ENCODE measurements at places on chromosomes 2 and 18.

DNA sequence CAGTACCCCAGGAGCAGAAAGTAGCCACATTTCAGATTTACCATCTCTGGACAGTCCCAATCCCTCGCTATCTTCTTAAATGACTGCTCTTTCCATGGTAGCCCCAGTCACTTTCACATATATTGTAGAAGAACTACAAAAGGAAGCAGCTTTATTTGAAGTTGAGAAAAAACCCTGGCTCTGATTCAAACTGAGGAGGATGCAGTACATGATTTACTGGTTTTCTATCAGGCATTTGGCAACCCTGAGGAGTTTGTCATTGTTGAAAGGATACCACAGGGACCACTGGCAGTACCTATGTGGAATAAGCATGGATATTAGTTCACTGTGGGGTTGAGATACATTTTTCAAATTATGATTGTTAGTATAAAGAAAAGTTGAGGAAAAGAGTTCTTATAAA is 640.9 kb upstream of the SETBP1 start:
- DNase-seq, result no peak

DNA sequence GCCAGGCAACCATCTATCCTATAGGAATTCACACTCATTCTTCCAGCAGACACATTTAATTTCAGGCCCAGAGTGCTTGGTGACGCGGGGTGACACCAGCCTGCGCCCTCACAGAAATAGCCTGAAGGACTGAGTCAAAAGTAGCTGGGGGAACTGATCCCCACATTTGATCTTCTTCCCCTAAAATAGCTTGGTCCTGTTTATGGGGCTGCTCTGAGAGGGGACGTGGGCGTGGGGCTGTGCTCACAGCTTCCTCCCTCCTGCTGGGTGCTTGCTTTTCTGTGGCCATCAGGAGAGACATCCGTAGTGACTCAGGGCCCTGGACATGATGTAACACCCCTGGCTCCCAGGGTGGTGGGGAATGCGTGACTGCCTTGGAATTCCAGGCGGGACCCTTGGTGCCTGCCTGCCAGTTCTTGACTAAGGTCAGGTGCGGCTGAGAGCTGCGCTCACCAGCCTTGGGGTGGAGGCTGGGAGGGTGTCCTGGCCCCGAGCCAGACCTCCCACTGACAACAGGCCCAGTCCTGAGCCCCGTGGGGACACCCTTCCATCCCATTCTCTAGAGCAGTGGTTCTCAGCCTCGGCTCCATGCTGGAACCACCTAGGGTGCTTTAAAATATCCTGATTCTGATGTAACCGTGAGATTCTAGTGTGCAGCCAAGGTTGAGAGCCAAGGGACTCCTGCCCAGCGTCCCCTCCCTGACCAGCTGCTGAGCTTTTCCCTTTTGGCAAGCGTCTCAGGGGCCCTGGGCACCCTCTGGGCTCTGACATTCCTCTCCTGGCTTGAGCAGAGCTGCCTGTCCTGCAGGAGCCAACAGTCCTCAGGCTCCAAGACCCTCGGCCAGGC is 47.4 kb upstream of the SMAD7 start:
- DNase-seq, result no peak

DNA sequence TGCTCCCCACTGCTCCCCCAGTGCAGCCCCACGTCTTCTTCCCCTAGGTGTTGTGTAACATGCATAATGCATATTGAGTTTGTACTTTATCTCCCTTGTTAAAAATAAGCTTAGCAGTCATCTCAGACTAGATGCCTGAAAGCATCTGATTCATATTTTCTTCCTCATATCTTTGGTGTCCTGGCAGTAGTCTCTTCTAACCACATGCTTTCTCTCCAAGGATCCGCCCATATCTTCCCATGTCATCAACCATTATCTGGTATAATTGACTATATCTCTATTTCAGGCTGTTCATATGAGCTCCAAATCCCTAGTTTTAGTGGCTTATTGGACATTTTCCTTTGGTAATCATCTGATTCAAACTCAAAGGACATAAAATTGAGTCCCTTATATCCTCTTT is 426.3 kb downstream of the LRP1B start:
- DNase-seq, result no peak

DNA sequence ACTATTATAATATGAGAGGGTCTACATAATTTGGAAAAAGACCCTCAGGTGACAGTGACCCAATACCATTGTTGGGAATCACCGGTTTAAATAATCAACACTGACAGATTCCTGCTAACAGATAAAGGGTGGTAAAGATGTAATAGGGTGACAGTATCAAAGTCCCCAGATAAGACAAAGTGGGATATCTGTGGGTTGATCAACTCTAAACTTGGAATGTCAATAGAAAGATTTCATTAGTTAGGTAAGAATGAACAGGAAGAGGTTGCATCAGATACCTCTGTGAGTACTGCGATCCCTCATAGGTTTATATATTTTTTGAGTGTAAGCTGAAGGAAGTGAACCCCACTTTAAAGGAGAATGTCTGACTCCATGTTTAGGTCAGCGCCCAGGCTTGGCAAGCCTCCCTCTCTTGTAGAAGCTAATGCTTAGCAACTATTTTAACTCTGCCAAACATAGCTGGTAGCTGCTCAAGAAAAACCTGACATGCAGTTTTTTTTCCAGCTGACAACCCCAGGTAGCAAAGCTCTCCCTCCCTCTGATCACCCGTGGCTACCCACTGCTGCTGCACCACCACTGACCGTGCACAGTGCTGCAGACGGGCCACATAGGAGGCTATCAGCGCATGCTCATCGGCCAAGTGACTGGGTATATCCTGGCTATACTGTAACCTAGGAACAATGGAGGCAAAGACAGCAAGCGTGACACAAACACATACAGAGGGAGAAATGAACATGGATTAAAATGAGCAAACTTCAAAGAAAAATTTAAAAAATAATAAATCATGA is 113.3 kb upstream of the DNMT3A start:
- DNase-seq, result no peak

- DNase-seq, result no peak
Measured at GRCh38 chr2:216015722-216016464, 2.5 kb upstream of the MREG start.

DNA sequence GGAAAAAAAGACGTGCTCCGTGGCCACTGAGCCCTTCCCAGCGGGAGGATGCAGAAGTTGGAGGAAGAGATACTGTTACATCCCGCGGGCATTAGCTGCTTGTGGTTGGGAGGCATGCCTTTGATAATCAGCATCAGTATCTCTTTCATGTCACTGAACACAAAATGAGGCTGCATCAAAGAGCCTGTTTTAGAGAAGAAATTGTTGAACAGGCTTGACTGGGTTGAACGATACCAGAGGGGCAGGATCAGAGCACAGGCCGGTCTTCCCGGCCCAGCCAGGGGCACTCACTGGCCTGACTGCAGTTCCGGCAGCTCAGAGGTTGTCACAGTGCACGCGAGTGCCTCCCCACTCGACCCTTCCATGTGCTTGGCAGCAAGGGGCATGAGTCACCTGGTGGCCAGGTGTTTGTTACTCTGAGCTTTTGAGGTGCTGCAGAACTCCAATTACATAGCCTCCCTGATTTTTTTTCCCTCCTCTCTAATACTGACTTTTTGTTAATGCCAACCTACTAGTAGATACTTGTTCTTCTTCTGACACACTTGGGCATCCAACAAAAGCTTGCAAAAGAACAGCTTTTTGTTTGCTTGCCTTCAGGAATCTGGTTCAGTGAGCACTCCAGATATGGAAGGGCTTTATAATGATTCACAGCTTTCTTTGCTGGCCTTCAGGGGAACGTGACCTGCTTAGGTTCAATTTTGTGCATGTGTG is 121.6 kb downstream of the VAPA start:
- DNase-seq, result no peak

DNA sequence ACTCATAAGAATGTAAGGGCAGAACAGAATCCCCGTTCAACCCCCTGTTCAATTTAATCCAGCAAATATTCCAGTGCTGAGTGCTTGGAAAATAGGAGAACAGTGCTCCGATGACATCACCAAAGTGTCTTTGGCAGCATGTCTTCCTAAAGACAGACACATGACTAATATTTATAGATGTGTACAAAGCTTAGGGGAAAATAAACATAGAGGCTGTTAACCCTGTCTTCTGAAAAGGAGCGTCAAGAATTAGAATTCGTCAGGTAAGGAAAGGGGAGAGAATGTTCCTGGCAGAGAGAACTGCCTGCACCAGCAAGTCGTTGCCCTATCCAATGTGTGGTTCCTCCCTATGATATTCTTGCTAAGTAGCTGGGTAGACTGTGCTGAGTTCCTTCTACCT is 72.7 kb downstream of the PLB1 start:
- no peak for DNase-seq

DNA sequence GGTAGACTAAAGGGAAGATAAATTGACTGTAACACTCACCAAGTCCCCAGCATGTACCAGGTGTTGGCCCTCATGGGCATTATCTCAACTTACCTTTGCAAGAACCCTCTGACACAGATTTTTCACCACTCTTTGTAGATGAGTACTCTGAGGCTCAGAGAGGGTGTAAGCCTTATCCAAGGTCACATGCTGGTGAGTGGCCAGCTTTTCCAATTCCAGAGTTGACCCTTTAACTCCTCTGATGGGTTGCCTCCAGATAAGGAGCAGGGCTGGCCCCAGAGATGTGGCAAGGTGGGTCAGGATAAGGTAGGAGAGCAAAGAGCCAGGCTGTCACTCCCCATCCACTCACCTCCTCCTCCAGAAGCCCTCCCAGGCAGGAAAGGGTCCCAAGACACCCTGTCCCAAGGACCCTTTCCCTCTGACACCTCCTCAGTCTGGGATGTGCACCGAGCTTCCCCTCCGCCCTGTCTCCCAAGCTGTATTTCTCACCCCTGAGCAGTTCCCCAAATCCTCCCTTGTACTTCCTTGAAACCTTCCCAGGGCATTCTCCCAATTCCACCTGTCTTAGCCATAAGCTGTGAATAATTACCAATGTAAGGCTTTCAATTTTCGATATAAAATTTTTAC is 165.9 kb downstream of the ZFP36L2 start:
- DNase-seq, result no peak

- no peak for DNase-seq
Measured at GRCh38 chr18:23499291-23499781, 4.0 kb upstream of the RMC1 start.

DNA sequence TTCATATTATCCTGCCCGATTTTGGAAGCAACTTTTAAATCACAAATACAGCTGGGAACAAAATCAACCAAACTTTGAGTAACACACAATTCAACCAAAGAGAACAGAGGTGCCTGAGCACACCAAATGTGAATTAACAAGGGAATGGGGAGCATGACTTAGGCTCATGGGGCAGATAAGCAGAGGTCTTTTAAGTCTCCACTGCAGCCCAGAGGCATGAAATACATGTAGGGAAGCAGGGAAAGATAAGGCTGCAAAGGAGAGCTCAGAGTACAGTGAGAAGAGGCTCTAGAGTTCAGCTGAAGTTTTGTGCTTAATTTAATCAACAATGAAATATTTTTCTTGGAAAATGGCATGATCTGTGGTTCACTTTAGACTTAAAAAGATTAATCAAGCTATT is 49.0 kb downstream of the CYTIP start:
- no peak for DNase-seq

DNA sequence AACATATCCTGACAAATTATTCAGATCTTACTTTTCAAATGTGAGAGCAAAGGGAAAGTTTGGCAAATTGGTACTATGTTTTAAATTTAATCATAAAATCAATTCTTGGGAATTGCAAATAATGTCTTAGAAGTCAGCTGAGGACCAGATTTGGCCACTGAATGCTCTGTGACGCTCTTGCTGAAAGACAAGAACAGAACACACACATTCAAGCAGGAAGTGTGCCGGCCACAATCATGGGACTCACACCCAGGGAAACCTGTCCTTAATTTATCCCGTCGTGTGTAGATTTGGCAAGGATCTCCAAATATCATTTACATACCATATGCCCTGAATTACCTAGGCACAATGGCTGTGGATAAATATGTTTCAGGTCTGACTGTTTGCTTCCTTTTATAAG is 253.1 kb downstream of the TCF4 start:
- no peak for DNase-seq

GRCh38 chr2:175599966-175600831 is 401.9 kb downstream of the LNPK start:
- DNase-seq, result no peak

DNA sequence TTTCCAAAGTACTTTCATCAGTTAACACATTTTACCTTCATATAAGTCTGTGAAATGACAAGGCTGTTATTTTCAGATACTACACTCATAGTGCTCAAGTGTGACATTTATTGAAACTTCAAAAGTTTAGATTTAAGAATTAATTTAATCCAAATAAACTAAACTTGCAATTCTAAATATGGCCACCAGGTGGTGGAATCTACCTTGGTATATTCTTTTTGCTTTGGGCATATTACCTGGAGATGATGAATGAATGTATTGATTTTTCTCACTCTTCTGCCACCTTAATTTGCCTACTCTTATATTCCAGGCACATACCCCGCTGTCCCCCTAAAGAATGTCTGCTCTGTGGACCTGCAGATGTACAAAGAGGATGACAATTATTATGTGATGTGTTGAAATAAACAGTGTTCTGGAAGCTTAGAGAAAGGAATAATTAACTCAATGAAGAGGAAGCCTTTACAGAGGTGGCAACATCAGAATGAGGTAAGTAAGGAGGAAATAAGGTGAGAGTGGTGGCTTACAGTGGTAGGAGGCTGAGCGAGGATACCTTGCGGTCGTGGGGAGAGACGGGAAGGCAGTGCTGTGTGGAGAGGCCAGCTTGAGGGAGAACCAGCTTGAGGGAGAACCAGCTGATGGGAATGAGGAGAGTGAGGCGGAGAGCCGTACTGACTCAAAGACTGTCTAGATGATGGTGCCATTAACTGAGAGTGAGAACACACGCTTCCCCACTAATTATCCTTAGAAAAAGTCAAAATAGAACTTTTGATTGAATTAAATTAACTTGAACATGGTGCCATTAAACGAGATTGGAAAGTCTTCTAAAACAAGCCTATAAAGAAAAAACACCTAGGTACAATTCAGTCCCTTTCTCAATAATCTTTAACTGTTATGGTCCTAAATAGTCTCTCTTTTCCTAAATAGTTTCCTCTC is 179.5 kb downstream of the CELF4 start:
- DNase-seq, result no peak

- no peak for DNase-seq
Measured at GRCh38 chr18:48476550-48476917, 62.3 kb upstream of the CTIF start.

DNA sequence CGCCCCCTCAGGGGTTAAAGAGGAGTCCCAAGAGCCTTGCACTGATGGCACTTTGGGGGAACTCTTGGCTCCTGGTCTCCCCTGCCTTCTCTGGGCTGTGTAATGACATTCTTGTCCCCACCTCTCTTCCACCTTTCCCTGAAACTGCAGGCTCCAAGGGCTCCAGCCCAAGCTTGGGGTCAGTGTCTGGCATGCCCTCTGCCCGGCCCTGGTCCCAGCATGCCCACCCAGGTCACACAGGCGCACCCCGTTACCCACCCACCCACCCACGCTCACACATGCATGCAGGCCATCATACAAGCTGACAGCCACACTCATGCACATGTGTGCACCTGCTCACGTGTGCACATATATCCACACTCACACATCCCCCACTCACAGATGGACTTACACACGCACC is 6.9 kb upstream of the NT5DC4 start:
- DNase-seq, result no peak

DNA sequence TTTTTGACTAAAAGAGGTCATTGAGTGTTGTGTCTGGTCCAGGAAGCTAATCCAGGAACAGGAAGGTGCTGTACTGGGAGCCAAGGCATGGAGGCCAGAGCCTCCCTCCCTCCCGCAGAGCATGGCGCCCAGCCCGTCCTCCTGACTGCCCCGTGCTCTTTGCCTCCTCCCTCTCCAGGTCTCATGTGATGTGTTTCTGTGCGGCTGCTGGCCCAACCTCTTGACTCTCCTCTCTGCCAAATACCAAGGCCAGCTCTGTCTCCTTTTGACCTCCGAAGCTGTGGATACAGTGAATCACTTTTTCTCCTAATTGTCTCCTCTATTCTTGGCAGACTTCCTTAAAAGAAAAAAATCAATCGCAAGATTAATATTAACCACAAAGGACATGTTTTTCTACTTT is 284.1 kb downstream of the PHLPP1 start:
- DNase-seq, result no peak
